ENCODE measurements at places on chromosomes 13 and 19.

- DNase-seq, result no peak
Observed at GRCh38 chr13:20193907-20194631, 1.3 kb upstream of the GJB2 start.

DNA sequence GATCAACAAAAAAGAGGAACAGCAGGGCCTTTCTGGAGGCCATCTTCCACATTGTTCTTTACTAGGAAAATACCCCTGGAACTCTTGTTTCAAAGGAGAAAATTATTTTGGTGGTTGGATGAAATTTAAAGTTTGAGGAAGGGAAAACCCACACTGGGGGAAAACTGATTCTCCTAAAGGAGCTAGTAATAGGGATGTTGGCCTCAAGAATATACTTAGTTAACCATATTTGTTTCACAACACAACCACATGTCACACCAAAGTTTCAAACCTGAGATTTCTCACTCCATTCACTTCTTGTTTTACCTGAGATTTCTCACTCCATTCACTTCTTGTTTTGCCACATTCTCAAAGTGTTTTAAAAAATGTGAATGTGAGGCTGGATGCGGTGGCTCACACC is 2.8 kb upstream of the EPSTI1 start:
- no peak for DNase-seq

DNA sequence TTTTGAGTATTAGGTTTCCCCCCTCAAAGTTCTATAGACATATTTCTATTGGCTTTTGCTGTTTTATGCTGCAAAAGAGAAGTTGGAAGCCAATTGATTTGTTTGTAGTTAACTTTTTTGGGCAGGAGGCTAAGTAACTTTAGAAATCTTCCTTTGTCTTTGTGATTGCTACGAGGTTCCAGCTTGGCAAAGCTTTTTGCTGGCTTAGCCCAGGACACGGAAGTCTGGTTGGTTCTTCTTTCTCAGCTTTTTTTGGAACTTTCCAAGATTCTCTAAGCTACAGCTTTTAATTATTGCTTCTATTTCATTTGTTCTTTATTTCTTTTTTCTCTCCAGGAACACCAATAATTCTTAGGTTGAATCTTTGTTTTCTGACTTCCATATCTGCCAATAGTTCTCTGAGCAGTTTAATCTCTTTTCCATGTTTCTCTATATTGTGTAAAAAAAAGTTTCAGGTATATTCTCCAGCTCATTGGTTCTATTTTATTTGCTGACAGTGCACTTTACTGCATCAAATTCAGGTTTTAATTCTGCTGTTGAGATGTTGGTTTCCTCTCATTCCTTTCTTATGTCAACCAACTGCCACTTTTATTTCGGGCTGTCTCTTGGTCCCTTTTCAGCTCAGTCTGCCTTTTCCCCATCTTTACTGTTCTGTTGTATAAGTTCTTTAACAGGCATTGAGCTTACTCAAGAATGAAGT is 27.8 kb downstream of the MBNL2 start:
- no peak for DNase-seq

DNA sequence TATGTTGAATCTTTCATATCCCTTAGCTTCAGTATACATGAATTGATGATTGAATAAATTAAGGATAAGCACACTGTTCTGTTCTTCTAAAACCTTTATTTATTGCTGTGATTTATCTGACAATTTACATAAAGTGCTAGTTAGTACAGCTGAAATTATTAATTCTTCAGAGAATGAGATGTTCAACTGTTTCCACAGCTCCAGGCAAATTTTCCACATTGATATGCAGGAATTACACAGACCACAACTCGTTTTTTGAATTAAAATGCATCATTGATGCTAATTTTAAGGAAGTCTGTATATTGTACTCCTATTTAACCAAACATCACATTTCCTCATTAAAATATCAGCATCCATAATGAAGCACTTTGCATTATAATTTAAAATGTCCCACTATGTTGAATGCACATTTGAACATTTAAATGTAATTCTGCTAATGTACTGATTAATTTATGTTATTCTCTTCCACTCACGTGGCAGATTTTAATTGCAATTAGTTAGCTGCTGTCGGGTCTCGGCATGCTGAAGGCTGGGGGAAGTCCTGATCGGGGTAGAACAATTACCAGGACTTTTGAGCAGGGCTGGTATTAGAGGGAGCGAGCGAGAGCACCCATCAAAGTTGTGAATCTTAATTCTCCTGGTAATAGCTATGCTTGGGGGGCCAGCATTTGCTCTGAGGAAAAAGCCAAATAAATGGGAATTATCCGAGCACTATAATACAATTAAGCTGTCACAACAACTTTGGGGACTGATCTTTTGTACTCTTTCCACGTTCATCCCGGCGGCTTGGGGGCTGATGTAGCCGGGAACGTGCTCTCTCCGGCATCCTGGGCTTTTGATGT is 136.7 kb upstream of the TMTC4 start:
- DNase-seq, result no peak

DNA sequence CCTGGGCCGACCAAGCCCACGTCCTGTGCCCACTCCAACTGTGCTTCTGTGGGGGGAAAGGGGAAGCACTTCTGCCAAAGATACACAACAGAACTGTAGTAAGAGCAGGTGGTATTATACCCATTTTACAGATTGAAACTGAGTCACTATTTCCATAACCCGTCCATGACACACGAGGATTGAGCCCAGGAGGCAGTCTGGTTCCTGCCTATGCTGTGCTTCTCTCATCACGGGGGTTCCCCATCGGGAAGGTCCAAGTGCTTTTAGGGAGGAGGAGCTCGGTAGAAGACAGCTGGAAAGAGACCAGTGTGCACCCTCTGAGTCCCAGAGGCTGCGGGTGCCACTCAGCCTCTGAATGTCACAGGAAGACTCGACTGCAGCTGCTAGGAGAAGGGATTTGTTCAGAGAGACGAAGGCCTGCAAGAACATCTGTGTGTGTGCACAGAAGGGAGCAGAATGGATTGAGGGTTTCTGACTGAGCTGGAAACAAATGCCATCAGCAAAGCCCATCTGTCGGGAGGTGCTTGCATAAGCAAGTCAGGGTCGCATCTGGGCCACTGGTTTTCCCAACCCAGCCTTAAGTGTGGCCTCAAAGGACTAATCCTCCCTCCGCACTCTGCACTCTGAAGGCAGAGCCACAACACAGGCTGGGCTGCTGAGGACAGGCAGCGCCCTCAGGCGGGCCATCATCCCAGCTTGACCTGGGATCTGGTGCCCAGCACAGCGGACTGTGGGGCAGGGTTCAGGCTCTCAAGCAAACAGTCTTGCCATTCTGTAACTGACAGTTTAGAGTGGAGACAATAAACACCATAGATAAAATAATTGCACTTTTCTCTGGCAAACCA is 150.0 kb downstream of the DPF1 start:
- no peak for DNase-seq

DNA sequence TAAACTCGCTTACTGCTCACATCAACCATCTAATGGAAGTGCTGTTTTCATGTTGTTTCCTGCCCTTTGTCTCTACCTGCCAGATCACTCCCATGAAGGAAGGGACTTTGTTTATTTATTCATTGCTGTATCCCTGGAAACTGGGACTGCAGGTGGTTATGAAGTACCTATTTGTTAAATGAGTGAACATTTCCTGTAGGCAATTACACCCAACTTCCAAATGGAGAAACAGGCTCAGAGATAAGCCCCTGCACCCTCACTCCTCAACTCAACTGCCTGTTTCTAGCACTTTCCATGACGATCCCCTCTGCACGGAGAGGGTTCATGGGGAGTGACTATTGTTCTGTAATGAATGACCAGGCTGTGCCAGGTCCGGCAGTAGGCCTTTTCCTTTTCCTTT is 1.9 kb upstream of the SELENOW start:
- peak; percentile 28 for DNase-seq
